ENCODE measurements at places on chromosomes 4 and X. TPM values are rescaled to one million over a fixed set of nuclear protein-coding genes. Genes with fewer than 3 reads are reported as not detected.

- DNase-seq: no peak
These were observed 48.8 kb downstream of the FAM120C start for GRCh38 chrX:54134269-54134668.

DNA sequence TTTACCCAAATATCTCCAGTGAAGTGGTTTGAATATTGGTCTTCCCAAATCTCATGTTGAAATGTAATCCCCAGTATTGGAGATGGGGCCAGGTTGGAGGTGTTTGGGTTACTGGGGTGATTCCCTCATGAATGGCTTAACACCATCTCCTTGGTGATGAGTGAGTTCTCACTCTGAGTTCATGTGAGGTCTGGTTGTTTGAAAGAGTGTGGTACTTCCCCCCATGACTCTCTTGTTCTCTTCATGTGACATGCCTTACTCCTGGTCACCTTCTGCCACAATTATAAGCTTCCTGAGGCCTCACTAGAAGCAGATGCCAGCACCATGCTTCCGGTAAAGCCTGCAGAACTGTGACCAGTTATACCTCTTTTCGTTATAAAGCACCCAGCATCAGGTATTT, 32.9 kb upstream of the OTUD4 start:
- DNase-seq: no peak

- no peak for DNase-seq
These were observed 182.2 kb upstream of the TEX13C start for GRCh38 chrX:125137521-125137920.

GRCh38 chrX:101958139-101958538, 26.3 kb upstream of the ZMAT1 start:
- no peak for DNase-seq

- DNase-seq: no peak
These were observed 1174.0 kb downstream of the RAPGEF2 start for GRCh38 chr4:160276785-160277325.

DNA sequence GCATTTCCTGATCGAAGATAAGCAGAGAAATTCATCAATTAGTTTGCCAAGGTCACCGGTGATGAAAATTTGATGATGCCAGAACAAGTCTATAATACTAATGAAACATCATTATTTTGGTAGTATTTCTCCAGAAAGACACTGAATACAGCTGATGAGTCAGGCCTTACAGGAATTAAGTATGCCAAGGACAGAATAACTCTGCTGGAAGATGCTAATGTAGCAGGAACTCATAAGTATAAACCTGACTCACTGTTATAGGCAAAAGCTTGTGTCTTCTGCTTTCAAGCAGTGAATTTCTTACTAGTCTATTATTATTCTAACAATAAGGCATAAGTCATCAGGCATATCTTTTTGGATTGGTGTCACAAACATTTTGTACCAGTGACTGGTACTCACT, 1825.1 kb upstream of the IGFBP7 start:
- DNase-seq: no peak

GRCh38 chr4:21768349-21769310, 179.9 kb downstream of the KCNIP4 start:
- no peak for DNase-seq

PDGFRA gene
- total RNA-seq: 0.39 TPM

All from T-cell (primary cell).